ENCODE measurements at places on chromosomes 6 and 20.

DNA sequence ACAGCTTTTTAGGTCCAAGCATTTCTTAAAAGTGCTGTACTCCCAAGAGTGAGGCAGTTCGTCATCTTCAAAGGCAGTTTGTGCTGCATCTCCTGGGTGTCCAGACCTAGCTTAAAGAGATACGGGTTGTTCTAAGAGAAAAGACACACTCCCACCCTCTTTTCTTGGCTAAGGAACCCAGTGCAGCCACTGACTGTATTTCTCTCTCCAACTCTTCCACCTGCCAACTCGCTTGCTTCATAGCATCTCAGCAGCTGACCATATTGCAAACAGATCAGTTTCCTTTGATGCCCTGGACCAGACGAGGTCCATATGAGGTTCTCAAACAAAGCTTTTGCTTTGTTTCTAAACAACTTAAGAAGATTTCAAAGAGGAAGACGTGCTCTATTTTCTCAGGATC lies 101.1 kb downstream of the ISM1 start:
- no peak for DNase-seq

DNA sequence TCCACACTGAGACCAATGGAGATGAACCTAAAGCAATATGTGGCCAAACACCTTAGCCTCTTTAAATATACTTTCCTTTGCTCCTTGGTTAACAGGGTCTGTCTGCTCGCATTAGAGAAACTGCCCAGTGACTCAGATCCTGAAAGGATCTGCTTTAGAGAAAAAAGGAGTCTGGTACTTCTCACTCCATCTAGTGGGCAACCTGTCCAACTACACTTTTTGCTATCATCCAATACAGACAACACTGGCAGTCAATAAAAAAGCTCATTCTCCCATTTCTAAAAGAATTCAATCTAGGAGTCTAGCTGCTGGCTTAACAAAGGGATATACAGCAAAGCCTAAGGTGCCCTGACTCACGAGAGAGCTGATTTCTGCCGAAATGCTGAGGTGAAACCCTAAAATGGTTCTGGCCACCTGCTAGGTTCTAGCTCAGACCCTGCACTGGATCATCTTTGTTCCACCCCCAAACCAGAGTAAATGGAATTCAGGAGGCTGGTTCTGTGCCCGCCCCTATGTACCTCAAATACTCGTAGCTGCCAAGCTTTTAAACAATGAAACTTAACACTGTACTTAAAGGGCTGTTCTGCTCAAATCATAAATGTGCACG lies 11.5 kb downstream of the GNL1 start:
- no peak for DNase-seq

GRCh38 chr6:109686566-109687265 lies 4.3 kb downstream of the AK9 start:
- DNase-seq: no peak

DNA sequence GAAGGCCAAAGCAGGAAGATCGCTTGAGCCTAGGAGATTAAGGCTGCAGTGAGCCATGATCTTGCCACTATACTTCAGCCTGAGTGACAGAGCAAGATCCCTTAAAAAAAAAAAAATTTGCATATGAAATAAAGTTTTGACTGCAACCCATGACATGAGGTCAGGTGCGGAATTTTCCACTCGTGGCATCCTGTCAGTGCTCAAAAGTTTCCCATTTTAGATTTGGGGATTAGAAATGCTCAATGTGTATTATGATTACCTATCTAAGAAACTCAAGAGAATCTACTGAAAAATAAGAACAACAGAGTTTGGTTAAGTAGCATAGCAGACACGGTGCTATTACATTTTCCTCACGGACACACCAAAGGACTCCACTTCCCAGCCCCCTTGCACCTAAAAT lies 11.7 kb downstream of the SLC23A2 start:
- DNase-seq: no peak

DNA sequence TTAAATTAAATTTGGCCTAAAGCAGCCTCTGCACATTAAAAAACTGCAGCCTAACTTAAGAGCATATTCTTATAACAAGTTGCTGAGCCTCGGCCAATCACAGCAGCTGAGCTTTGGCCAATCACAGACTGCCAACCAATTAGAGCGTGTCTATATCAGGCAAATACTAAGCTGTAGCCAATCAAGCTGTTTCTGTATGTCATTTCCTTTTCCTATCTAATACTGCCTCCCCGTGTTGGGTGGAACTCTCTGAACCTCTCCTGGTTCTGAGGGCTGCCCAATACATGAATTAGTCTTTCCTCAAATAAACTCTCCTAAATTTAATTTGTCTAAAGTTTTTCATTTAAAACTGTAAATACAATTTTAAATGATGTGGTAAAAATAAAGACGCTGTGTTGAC lies 3.9 kb upstream of the TMEM244 start:
- no peak for DNase-seq

GRCh38 chr6:3809515-3809891 lies 39.7 kb upstream of the FAM50B start:
- DNase-seq: no peak

- no peak for DNase-seq
Observed at GRCh38 chr20:61588411-61589385, 336.6 kb downstream of the CDH4 start.

GRCh38 chr6:93974332-93974731 lies 555.0 kb upstream of the EPHA7 start:
- DNase-seq: no peak

DNA sequence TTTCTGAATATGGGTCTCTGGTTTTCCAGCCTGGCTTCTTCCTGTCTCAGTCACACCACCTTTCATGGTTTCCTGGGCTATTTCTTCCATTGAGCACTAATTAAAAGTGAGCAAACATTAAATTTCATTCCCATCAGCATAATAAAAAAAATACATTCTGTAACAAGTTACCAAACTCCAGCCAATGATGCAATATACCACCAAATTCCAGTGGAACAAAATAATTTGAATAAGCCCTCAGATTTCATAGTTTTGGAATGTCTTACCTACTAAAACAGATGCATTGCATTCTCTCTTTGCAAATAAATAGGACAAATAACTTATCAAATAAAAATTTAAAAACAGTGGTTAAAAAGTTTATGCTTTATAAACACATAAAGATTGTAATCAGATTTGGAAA lies 97.8 kb upstream of the PRDM1 start:
- no peak for DNase-seq

DNA sequence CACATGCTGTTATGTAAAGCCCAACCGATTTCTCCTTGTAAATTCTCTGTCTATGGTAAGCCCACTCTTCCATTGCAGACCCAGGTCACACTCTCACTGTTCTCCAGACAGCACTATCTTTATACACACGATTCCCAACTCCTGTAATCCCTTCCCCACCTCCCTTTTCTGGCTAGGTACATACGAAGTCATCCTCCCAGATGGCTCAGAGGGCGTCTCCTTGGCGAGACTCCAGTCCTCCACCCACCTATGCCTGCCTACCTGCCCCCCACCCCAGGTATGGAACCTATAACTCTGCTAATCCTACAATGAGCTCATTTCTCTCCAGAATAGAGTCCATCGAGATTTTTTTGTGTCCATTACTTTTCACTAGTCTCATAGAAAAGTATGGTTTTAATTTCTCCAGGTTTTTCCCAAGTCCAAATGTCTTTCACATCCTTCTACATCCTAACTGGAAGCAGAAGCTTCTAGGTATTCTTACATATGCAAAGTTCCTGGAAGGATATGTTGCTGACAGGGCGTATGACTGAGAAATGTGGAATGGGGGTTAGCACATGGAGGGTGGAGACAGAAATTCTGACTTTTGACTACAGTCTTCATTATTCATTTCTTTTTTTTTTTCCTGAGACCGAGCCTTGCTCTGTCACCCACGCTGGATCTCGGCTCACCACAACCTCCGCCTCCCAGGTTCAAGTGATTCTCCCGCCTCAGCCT lies 22.8 kb downstream of the SCML4 start:
- no peak for DNase-seq

GRCh38 chr20:38881806-38882440 lies 44.3 kb upstream of the FAM83D start:
- DNase-seq: no peak

- DNase-seq: no peak
Observed at GRCh38 chr6:33607784-33608161, 13.3 kb upstream of the ITPR3 start.

DNA sequence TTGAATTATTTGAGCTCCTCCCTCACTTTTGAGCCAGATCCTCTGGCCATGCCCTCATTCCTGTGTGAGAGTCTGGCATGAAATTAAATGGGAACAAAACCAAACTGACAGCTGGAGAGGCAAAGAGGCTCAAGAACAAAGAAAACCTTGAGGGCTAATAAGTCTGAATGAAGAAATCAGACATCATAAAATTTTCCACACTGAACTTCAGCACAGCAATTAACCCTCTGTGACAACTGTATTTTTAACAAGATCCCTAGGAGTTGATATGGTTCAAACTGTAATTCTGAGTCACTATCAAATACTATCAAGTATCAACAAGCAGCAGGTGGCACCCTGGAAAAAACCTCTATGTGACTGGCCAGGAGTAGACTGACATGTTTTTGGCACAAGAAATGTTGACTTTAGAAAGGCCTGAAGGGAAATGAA lies 109.4 kb upstream of the EMILIN3 start:
- DNase-seq: no peak

DNA sequence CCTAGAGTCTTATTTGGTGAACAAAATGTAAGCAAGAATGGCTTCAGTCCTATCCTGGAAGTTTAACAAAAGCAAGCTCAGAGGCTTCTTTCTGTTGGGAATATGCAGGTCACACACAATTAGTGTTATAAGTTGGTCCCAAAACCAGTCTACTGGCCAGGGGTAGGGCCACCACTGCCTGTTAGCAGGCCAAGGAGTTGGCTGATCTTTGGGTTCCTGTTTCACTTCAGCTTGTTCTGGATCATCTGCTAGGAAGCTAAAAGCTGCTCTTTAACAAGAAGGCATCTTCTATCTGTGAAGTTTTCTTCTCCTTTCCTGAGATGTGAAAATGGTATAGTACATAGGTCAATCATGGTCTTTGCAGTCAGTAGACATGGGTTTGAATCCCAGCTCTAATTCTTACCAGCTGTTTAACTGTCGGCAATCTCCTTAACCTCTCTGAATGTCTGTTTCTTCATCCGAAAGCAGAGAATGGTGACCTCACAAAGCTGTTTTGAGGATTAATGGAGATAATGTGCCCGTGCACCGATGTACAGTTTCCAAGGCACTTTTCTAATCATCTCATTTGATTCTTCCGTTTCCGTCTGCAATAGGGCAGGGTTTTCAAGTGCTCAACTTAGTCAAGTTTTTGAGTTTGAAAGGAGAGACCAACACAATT lies 271.2 kb upstream of the TAB2 start:
- DNase-seq: no peak

- no peak for DNase-seq
Observed at GRCh38 chr6:39451831-39452230, 129.3 kb upstream of the KCNK16 start.

- no peak for DNase-seq
Observed at GRCh38 chr6:29005183-29005885, at the start of gene ZNF311. Gene ZNF311 (minus strand): TSS chr6:29005315. CDS start chr6:29003954, 1,361 bp downstream.
